ENCODE measurements at places on chromosomes 7 and 10.

DNA sequence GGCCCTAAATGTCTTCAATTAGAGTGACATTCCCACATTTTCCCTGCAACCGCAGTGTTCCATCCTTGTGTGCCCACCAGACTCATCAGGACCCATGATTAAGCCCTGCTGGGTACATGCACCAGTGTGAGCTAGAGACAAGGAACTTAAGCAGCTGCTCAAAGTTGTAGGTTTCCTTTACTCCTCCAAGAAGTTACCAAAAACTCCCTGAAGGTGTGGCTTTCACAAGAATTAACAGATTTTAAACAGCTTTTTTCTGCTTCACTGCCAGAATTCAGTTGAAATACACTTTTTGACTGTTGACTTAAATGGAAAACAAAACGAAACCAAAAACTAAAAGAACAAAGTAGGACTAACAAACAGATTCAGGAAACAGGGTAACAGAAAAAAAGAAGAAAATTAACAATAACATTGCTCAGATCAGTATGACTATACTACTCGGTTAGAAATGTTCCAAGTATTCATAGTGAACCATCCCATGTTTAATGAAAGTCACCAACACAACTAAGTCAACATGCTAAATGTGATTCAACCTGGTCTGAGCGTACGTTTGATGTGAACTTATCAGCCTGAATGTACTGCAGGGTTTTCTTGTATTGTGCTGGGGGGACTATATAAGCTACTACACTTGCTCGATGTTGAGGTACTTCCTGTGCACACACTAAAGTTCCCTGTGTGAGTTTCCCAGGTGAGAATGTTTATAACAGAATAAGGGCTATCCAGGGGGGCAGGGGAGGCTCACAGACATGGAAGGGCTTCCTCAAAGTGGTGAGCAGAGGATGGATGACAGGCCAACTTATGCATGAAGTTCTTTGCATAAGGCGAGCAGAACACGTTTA is 22.2 kb downstream of the SLC37A3 start:
- no peak for DNase-seq

GRCh38 chr10:2985729-2986232 is 81.6 kb upstream of the PFKP start:
- no peak for DNase-seq

- no peak for DNase-seq
Observed at GRCh38 chr7:2906197-2906931, 62.3 kb upstream of the GNA12 start.

DNA sequence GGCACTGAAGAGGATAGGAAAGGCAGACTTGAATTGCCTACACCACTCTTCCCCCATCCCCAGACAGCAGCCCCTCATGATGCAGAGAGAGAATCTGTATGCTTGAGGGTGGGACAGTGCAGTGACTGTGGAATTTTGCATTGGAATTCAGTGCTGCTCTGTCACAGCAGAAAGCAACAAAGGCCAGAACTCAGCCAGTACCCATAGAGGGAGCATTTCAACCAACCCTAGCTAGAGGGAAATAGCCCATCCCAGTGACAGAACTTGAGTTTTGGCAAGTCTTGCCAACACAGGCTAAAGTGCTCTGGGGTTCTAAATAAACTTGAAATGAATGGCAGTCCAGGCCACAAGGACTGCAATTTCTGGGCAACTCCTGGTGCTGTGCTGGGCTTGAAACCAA is 80.4 kb downstream of the TES start:
- DNase-seq = no peak

DNA sequence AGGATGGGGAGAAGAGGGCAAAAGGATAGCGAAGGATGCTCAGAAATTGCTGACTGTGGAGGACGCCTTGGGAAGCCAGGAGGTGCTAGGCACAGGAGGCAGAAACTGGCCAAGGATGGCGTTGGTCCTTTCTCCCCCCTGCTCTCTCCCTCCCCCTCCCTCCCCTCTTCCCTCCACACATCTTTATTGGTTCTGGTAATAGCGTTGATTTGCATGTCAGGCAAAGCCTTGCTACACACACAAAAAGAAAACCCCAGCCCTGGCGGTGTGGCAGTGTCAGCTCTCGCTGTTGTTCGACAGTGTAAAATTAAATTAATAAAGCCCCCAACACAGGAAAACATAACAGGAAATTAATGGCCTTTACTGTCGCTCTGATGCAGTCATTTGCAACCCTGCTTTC is 47.2 kb downstream of the PAX2 start:
- no peak for DNase-seq

GRCh38 chr10:114022766-114023597 is 20.7 kb upstream of the ADRB1 start:
- DNase-seq = no peak

DNA sequence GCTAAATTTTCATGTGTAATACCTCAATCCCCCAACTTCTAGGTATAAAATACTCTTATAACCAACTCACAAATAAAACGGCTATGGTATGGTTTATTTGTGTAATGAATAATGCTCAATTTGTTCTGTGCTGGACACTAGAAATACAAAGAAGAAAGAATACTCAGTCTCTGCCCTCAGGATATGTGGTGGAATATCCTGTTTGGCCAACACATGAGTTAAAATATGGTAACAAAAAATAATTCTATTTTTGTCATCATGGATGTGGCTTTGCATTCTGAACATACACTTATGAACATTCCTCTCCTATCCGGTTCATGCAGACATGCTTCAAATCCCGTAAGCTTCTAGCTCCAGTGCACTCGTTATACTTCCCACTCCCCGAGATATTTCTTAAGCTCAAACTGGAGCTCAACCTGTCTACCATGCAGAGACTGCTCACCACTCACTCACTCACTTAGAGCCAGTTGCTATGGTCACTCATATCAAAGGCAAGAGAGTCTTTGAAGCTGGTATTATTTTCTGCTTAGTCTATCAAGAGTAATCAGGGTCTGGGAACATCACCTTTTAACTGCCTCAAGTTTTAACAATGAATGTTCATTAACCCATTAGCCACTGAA is 53.8 kb upstream of the SLC16A12 start:
- no peak for DNase-seq

DNA sequence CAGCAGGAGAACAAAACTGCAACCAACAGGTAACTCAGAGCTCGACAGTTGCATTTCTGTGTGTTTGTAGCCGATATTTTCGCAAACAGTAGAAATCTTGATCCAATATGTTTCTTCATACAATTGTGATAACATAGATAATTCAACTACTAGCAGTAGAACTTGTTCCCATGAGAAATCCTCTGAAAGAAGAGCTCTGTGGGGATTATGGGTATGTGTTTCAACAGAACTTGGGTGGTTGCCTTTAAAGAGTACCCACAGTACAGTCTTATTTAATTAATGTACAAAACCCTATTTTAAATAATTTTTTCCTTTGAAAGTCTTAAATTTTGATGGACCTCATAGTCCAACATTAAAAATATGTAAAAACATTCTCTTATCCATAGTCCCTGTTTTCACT is 266.1 kb downstream of the PARD3 start:
- no peak for DNase-seq

GRCh38 chr10:128814782-128815181 is 652.3 kb upstream of the MGMT start:
- DNase-seq = no peak

DNA sequence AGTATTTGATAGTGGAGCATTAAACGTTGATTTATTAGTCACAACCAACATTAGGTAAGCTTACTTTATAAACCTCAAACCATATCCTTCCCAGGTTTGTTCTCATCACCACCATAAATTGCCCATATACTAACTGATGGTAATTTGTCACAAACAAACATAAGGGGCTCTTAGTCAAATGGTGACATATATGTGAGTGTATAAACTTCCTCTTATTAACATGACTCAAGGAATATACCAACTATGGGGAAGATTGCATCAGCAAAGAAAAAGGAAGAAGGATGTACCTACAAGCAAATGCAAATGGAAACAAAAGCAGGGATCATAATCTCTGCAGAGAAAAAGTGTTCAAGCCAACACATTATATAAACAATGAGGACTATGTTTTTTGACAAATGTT is 418.2 kb upstream of the AKR1E2 start:
- no peak for DNase-seq

GRCh38 chr10:18340496-18341051 is 200.3 kb downstream of the CACNB2 start:
- no peak for DNase-seq

GRCh38 chr10:25865267-25865666 is 68.8 kb upstream of the MYO3A start:
- DNase-seq = no peak

GRCh38 chr10:100887761-100888296 is 24.9 kb upstream of the SLF2 start:
- no peak for DNase-seq

- DNase-seq = no peak
Observed at GRCh38 chr7:31957090-31957720, 113.0 kb downstream of the PDE1C start.

- no peak for DNase-seq
Observed at GRCh38 chr7:99790407-99790806, 6.4 kb upstream of the CYP3A4 start.

- no peak for DNase-seq
Observed at GRCh38 chr7:68424658-68425297, 1173.5 kb upstream of the AUTS2 start.

GRCh38 chr10:26437637-26438461 is at the start of gene APBB1IP:
APBB1IP (plus strand) TSS chr10:26438341; CDS start chr10:26492327, 53,986 bp downstream.
- DNase-seq = peak; percentile 44

- DNase-seq = no peak
Observed at GRCh38 chr7:151920488-151920887, 35.8 kb upstream of the GALNTL5 start.

DNA sequence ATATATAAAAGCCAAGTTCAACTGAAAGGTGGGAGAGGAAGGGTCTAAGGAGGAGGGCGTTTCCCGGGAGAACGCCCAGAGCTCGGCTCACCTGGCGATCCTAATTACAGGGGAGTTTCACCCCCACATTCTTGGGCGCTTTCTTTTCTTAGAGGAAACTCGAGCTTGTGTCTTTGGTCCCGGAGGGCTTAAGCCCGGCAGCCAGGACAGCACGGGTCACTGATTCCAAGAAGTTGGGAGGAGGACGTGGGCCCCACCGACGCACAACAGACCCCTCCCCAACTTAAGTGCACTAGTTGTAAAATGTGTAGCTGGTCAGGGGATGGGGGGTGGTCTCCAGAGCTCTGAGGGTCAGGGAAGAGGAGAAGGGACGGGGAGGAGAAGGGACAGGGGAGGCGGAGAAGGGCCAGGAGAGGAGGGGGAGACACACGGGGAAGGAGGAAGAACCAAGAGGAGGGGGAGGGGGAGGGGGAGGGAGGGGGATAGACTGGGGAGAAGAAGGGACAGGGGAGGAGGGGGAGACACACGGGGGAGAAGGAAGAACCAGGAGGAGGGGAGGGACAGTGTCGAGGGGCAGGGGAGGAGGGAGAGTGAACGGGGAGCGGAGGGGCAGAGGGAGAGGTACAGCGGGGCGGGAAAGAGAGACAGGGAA is 874 bp downstream of the BAIAP2L1 start:
- no peak for DNase-seq

- no peak for DNase-seq
Observed at GRCh38 chr10:100904917-100905316, 7.8 kb upstream of the SLF2 start.

- DNase-seq = no peak
Observed at GRCh38 chr10:70122742-70123141, 9.9 kb downstream of the AIFM2 start.

DNA sequence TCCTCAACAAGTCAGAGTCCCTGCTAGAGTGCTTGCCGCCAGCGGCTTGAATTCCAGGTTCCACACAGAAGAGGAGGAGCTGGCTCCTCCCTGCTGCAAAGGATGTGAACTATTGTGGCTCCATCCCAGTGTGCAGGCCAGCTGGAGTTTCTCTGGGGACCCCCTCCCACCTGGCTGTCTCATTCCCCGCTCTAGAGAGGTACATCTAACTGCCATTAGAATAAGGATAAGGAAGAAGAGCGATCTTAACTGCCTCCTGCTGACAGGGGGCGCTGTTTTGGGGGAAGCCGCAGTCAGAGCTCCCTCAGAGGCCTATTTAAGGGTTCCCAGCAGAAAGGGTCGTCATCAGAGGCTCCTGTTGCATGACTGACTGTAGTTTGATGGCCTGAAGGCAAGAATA is 40.8 kb upstream of the HECW1 start:
- DNase-seq = peak; percentile 17

- no peak for DNase-seq
Observed at GRCh38 chr7:99451936-99452335, 13.2 kb downstream of the CPSF4 start.

DNA sequence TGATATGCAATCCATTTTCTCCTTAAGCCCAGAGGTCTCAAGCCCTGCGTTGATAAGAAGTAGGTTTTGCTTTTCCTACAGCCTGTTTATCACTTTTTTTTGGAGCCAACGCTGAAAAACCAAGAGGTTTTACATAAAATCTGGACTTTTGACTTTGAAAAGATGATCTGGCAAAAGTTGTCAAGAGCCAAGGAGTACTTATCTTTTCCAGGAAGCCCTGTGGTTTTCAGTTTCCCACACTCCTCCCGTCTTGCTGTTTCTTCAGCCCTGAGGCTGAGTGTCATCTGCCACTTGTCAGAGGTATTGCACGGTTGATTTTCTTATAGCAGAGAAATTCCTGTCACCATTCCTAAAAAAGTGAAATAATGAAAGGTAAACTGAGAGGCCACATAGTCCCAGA is 108.7 kb downstream of the TYW1 start:
- no peak for DNase-seq

DNA sequence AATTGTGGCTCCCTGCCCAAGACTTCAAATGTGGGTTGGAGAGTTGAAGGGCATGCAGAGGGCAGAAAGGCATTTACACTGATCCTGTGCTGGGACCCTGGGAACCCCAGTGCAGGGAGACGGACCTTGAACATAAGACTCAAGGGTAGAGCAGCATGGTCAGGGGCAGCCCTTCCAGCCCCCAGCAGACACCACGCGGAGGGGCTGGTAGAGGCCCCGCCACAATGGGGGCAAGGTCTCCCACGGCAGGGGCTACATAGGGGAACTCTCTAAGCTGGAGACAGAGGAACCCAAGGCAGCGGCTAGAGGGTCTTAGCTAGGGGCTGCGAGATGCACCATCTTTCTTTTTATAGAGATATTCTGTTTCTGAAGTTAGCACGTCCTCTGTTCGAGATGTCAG is 45.2 kb upstream of the EBF3 start:
- DNase-seq = no peak

DNA sequence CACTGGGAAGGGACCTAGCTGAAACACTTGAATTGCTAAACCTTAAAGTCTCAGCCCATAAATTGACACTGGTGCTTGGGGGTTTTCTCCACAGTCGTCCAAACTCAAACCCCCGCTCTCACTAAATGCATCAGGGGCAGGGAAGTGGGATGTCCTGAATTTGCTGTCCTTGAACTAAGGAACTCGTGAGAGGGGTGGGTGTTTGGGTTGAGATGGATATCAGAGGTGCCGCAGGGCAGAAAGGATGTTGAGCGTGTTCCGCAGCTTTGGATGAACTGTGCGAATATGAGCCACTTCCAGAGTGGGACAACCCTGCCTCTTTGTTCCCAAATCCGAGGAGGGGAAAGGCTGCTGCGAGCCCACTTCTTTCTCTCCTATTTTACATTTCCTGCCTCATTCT is 90.3 kb upstream of the LYZL2 start:
- DNase-seq = no peak

GRCh38 chr7:116511552-116512519 is 12.3 kb downstream of the CAV2 start:
- no peak for DNase-seq

All from stimulated activated CD4-positive, alpha-beta T cell treated with anti-CD3 and anti-CD28 coated beads, Interleukin-12 subunit alpha, Interleukin-12 subunit beta, amount 100 ng/mL, for 48 hours (primary cell).